Right hindlimb (tissue), 1 donor: ENCODE measurements at places on chromosomes 1 and 21.

GRCh38 chr1:220123889-220124288, 30.0 kb downstream of the IARS2 start:
- DNase-seq: no peak

- DNase-seq: no peak
These were observed 57.3 kb downstream of the ZNF644 start for GRCh38 chr1:90964444-90965035.

- no peak for DNase-seq
These were observed 80.5 kb upstream of the IFFO2 start for GRCh38 chr1:19036813-19037605.

DNA sequence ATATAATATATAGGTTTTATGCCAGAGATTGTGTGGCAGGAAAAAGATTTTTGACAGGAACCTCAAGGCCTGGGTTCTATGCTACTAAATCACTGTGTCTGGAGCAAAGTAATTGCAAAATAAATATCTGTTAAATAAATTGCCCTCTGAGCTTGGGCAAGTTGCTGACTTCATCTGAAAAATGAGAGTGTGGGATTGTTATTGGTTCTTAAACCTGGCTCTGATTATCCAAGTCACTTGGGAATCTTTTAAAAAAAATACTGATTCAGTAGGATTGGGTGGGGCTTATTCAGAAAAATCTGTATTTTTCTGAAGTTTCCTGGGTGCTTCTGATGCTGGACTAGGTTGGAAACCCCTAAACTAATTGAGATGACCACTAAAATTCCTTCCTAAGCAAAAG, 174.1 kb upstream of the SGIP1 start:
- DNase-seq: no peak

GRCh38 chr1:109528712-109529111, 11.0 kb upstream of the GPR61 start:
- DNase-seq: no peak

DNA sequence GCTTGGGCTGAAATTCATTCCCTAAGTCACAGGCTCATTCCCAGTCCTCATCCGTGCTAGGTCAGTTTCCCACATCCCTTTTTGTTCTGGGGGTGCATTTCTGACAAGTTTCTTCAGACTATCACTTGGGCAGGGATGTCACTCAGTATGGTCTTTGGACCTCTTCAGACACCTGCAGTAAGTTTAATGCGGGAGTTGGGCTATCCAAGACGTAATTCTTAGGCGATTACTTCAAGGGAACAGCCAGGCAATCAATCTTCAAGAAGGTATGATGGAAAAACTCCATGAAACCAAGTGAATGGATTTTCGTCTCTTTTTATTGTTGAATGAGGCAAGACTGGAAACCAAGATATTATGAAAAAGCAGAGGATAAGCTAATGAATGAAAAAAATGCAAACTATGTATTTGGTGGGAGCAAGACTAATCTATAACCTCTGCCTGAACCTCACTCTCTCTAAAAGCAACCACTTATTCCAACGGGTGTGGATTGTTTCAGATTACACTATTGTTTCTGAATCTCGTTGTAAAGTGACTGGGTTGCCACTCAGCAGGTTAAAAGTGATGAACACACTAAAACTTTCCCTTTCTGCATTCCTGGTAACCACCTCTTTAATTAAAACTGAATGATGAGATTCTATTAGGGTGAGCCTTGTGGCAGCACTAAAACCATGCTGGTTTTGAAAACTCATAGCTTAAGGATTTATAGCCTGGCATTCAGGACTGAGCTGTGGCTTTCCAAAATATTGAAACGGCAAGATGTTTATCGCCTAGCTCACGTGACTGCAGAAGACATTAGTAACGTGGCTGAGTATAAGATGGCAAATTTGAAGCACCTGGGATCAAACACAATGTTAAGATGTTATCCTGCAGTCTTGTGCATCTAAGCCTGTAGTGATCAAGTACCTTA, 1.1 kb downstream of the RASAL2 start:
- DNase-seq: no peak

- DNase-seq: no peak
These were observed 285.2 kb downstream of the PCP4 start for GRCh38 chr21:40152476-40152875.

DNA sequence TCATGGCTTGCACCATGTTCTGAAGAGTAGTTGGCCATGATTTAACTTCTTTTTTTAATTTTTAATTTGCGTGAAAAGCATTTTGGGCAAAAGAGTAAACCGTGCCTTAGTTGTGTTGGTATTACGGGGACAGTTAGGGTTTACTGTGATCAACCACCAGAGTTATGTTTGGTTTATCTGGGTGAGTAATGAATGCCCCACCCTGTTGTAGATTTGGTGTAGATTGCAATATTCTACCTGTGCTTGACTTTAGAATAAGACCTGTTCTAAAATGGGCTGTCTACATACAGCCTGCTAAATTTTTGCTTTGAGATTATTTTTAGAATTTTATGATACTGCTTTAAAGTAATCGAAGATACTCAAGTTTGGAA, 1.4 kb downstream of the USP25 start:
- DNase-seq: no peak

DNA sequence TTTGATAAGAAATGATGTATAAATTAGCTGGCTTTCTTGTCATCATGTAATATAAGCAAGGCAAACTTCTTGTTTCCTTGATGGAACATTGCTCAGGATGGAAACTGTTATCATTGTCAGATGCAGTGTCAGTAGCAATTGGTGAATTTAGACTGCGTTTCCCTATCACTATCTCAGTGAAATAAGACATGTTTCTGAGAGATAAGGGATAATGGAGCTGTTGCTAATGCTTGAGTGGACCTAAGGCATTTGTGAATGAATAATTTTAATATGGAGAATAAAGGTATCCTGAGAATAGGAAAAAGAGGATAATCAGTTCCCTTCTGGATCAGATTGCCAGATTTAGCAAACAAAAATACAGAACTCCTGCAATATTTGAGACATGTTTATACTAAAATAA, 160.9 kb downstream of the HLX start:
- DNase-seq: no peak

GRCh38 chr21:29261555-29262540, 36.9 kb upstream of the BACH1 start:
- no peak for DNase-seq

DNA sequence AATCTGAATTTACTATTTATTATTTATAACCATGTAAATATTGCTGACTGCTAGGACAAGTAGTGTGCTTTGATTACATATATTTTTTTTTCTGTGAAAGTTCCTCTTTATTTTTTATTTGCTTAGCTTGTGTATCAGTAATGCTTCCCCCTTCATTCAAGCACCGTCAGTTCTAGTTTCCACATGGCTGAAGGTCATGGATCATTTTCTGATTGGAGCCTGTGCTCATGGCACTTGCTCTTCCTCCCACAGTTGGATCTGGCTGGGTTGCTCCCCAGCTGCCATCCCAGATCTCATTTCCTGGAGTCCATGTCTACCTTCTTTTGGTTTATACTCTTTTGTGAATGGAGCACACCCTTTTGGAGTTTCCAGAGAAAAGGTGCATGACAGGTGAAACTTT, 57.0 kb upstream of the IGSF5 start:
- no peak for DNase-seq

- no peak for DNase-seq
These were observed 143.6 kb downstream of the SLC45A1 start for GRCh38 chr1:8461351-8462110.

DNA sequence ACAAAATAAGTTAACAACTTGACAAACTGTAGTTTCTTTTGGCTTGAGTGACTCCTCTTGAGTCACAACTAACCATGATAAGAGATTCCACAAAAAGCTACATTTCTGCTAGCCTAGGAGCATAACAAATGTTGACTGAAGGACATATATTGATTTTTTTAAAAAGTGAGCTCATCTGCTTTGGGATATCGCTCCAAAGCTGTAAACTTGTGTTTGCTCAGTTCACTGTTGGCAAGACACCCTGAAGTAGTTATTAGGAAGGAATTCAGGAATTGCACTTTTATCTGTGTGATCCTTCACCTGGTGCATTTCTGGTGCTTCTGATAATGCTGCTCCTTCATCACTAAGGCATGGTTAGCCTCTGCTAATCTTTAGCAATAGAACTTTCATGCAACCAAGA, 23.7 kb downstream of the RWDD3 start:
- DNase-seq: no peak

- no peak for DNase-seq
These were observed 30.4 kb downstream of the TTC13 start for GRCh38 chr1:230948301-230948700.

- DNase-seq: no peak
These were observed 108.7 kb downstream of the TENT5C start for GRCh38 chr1:117714546-117714945.

DNA sequence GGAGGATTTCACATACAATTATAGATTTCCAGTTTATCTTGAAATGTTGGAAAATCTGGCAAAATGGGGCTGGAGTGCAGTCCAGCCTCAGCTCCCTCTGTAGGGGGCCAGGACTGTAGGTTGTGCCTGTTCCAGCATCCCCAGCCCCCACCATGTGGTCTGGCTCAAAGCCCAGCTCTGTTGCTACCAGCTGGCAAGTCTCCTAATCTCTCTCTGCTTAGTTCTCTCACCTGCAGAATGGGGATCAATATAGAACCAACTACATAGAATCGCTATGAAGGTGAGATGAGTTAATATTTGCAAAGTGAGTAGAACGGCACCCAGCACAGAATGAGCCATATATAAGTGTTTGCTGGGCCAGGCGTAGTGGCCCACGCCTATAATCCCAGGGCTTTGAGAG, 50.0 kb upstream of the TARDBP start:
- no peak for DNase-seq
